IPS DF 19.7 (cell line): ENCODE measurements at places on chromosomes 13 and 19.
A peak's percentile ranks its signal among the peaks of the same experiment; 100 is the strongest.

DNA sequence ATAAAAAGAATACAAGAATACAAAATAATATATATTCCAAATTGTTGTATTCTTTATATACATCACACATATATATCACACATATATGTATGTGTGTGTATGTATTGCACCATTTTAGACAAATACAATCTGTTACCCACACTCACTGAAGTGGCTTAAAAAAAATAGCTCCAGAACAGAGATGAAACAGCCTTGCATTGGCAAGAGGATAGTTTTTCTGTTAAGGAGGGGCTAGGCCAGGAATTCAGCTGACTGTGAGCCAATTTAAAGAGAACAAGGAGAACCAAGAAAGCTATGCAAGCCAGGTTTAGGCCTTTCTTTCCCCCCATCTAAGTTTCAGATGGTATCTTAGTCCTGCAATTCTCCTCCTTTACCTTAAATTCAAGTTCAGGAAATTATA is 257.5 kb downstream of the MZT1 start:
- no peak for DNase-seq

- no peak for DNase-seq
Observed at GRCh38 chr13:47672245-47673008, 328.6 kb downstream of the SUCLA2 start.

GRCh38 chr13:104014803-104015645 is 948.8 kb upstream of the SLC10A2 start:
- DNase-seq, result no peak

DNA sequence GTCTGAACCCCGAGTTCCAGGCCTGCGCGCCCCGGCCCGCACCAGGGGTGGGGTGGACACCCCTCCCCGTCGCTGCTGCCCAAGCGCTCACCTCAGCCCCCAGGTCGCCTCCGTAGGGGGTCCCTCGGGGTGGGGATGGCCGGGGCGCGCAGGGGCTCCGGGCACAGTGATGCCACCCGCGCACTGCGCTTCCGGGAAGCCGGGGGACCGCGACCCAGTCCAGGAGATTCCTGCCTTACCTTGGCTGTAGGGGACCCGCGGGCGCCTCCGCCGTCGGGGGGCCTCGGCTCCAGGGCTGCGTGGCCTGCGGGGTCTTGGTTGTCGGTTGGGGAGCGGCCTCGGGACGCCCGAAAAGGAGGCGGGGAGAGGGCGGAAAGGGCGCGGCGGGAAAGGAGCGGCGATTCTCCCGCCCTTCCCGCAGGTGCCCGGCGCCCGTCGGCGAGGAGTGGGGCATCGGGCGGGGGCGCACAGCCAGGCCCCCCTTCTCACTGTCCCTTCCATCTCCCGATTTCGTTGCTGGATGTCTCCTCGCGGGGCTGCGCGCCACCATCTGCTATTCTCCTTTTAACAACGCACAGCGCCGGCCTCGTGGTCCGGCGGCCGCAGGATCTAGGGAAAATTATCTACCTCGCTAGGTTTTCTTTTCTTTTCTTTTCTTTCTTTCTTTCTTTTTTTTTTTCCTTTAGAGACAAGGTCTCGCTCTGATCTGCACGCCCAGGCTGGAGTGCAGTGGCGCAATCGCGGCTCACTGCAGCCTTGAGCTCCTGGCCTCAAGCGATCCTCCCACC is at the start of gene KEAP1:
Gene KEAP1, minus strand, starts transcription at position 355 of the 788 bp plus-strand sequence. CDS start 3,323 bp downstream, outside the sequence.
- DNase-seq, result no peak

- DNase-seq, result no peak
Observed at GRCh38 chr13:97279913-97280312, 57.8 kb downstream of the MBNL2 start.

- DNase-seq, result no peak
Observed at GRCh38 chr19:7817801-7818200, 12.2 kb upstream of the EVI5L start.

- no peak for DNase-seq
Observed at GRCh38 chr19:27740396-27740795, 1472.6 kb downstream of the UQCRFS1 start.

DNA sequence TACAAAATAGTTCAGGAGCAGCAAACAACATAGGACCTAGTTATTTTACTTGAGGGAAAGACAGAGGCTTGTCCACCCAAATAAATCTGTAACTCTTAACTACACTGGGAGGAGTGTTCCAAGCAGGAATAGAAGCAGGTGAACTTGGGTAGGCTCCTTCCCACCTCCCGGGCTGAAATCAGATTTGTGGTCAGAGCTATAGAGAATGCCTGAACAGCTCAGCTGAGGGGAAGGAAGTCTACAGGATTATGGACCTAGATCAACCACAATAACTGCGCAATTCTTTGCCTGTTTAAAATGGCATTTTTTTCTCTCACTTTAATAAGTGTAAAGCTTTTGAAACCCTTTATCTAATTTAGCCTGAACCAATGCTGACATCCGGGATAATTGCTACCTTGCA is 73.5 kb upstream of the IRS2 start:
- DNase-seq, result no peak

GRCh38 chr13:97367016-97367822 is 66.8 kb upstream of the RAP2A start:
- DNase-seq, result no peak

DNA sequence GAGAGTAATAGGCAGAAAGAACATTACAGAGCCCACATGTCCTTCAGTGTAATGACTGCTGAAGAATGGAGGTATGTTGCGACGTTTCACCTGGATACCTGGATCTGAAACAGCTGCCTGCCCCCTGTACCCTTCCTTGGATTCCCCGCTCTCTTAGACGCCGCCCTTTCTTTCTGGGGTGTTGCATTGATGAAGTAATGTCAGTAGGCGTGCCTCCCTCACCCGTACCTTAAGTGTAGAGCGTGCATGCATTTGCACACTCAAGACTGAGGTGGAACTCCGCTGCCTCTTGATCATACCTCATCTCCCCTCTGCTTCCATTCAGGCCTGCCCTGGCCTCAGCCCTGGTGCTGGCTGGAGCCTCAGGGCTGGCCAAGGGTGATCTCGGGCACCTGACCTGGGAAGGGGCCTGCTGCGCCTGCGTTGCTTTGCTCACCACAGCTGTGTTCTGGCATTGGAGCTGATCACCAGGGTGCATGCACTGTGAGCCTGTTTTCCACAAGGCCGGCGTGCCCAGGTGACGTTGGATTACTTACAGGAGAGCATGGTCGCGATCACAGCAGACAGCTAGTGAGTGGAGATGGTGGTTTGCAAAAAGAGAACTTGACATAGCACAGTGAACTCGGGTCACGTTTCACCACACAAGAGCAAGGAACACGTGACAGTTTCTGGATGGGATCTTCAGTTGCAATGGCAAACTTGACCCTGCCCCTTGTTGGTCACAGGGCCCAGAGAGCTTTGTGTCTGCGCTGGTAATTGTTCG is 99.0 kb downstream of the ARHGEF7 start:
- DNase-seq, result no peak

GRCh38 chr13:75850916-75851315 is 214.8 kb downstream of the LMO7 start:
- no peak for DNase-seq

DNA sequence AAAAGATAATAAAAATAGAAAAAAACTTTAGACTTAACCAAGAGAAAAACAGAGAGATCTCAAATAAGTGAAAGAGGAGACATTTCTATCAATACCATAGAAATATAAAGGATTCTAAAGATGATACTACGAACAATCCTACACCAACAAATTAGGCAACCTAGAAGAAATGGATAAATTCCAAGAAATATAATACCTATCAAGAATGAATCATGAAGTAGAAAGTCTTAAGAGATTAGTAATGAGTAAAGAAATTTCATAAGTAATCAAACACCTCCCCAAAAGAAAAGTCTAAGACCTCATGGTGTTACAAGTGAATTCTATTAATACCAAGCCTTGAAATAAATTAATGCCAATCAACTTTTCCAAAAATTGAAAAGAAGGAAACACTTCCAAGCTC is 1584.5 kb upstream of the MIR17HG start:
- no peak for DNase-seq

- DNase-seq, result no peak
Observed at GRCh38 chr19:13633522-13633922, 127.2 kb upstream of the CACNA1A start.

DNA sequence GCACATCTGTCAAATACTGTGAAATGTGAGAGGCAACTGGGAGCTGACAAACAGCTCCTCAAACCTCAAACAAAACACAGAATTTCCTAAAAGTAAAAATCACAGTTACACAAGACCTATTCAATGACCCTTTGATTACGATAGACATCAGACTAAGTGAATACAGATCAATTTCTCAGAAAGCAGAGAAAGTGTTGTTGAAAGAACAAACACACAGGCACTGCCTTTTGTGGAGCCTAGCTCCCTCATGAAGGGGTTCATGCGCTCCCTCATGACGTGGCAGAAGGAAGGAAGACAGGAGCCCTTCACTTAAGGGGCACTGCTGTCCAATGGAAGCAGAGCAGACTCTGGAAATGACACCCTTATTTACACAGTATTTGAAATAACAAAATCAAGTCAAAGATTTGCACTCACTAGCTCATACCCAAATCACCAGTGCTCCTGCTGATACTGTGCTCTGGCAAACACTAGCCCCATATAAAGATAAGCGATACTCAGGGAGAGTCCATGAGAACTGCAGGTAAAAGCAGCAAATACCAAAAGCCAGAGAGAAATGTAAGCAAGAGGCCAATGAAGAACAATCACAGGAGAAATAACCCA is 144.9 kb downstream of the KLF12 start:
- DNase-seq, result no peak

DNA sequence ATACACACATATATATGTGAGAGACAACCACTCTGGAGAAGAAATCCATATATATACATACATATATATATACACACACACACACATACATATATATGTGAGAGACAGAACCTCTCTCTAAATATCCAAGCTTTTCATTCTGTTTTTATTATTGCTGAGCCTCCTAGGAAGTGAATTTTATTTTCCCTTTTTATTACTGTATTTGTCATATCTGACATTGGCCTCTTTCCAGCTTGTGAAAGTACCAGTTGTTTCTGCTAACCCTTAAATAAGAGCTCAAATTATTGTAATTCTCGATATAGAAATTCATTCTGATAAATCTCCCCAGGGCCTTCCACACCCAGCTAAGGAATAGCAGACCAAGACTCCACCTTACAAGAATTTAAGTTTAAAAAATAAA is 81.0 kb downstream of the NUFIP1 start:
- DNase-seq, result no peak

DNA sequence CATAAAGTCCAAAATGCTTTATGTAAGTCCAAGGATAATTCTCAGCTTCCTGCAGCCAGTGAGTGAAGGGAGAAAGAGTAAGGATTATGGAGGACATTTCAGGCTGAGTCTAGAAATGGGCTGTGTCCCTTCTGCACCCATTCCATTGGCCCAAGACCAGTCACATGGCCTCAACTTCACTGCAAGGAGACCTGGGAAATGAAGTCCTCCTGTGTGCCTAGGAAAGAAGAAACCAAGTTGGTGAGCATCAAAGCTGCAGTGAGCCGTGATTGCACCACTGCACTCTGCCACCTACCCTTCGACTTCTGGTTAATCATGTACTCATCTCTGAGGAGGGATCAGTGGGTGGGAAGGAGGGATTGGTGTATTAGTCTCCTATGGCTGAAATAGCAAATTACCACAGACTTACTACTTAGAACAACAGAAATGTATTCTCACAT is 3.6 kb upstream of the CD37 start:
- no peak for DNase-seq

DNA sequence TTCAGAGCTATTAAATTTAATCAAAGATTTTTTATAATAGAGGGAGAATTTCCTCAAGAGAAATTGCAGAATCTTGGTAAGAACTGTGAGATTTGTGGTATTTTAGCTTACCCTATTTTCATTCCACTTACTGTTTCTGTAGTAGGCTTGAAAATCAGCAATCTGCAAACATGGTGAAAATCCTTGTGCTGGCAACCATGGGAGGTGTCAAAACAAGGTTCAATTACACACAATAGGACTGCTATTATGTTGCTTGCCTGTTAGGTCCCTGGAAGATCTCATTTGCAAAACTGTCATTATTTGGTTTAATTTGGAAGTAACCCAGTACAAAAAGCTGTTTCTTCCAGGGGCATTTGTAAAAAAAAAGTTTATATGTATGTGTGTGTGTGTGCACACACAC is 662.8 kb upstream of the SLITRK6 start:
- no peak for DNase-seq

GRCh38 chr13:30551189-30551588 is 66.5 kb upstream of the USPL1 start:
- no peak for DNase-seq

DNA sequence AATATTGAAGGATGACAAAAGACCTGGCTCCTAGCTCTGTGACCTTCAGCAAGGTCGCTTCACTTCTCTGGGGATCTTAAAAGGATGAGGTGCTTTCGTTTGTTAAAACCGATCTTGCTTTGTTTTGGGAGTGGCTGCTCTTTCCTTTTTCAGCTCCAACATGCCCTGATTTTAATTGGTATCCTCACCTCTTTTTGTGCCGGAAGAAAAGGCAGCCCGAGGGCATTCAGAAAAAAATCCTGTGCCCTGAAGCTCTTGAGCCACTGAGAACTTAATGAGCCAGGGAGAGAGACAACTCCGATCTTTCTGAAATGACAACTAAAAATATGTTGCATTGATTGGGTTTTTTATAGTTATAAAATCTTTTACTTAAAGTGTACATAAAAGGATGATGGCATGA is 19.4 kb downstream of the CLDN10 start:
- DNase-seq, result no peak

GRCh38 chr13:35512271-35512920 is 35.9 kb upstream of the MAB21L1 start:
- DNase-seq, result no peak

DNA sequence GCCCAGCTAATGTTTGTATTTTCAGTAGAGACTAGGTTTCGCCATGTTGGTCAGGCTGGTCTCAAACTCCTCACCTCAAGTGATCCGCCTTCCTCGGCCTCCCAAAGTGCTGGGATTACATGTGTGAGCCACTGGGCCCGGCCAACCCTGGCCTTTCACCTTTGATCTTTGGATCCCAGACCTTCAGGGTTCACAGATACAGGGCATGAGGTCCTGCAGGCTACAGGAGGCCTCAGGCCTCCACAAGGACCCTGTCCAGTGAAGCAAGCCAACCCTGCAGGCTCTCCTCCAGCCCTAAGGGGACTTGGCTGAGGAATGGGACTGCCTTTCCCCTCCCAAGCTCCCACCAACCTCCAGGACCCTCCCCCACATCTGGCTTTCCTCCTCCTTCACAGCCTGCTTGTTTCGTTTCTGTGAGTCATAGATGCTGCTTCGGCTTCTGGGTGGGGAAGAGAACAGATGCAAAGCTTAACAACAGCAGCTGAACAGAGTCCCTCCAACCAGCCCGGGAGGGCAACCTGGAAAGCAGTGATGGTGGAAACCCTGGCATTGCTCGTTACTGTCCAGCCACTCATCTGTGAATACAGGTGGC is 11.8 kb downstream of the ARHGEF18 start:
- no peak for DNase-seq

- DNase-seq, result no peak
Observed at GRCh38 chr13:114072421-114072820, 60.0 kb downstream of the RASA3 start.

DNA sequence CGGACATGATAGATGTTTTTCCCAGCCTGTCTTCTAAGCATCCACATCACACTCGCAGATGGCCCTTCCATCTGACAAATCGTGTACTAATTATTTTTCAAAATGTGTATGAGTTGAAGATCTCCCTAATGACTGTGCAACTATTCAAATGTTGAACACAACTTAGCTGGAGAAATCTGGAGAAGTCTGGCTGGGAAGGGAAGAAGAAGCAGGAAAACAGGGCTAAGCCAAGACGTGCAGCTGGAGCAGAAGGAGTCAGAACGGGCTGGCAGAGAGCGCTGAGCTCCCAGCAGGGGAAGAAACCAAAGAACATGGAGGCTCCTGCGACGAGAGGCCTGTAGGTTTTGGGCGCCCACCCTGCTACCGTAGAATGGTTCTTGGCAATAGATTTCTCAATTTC is 13.2 kb upstream of the LATS2 start:
- DNase-seq, result no peak

- DNase-seq, result peak; percentile 45
Observed at GRCh38 chr13:26785838-26786630, 25.4 kb upstream of the GPR12 start.
